GM10248 (cell line): ENCODE measurements at places on chromosomes 6 and 20.

DNA sequence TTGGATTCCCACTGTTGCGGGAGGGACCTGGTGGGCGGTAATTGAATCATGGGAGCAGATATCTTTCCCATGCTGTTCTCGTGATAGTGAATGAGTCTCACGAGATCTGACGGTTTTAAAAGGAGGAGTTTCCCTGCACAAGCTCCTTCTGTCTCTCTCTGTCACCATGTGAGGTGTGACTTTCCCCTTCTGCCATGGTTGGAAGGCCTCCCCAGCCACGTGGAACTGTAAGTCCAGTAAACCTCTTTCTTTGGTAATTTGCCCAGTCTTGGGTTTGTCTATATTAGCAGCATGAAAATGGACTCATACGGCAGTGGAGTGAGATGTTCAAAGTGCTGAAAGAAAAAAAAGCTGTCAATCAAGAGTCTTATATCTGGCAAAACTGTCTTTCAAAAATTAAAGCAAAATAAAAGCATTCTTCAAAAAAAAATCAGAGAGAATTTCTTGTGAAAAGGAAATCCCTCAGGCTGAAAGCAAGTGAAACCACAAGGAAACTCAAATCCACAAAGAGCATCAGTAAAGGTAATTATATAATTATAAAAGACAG, 15.5 kb upstream of the KIF25 start:
- no peak for DNase-seq

DNA sequence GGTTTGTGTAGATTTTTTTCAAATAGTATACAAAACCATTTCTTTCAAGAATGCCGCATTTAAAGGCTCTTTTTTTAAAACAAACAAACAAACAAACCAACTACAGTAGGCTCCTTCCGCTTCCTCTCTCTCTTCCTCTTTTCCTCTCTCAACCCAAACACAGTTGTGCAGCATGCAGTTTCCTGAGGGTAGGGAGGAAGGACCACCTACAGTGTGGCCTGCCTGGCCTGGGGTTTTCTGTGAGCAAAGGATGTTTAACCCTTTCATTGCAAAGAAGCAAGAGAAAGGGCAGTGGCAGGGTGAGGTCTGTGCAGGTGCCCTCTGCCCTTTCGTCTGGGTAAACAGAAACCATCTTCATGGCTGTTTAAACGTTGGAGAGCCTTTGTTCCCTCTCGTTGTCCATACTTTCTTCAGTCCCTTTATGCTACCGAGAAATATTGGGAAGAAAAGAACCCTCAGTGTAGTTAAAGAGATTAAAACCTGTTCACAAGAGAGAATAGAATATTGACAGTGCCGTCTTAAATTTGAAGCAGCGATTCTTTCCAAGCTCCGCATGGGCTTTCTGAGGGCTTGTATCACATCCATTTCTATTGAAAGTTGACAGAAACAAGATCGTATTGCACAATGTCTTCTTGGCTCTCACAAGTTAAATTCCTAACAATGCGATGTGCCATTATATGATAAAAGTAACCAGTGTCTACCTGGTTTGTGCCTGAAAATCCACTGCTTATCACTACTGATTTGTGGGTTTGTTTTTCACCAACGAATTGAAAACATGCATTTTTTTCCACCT, 215.5 kb upstream of the SNX9 start:
- no peak for DNase-seq

DNA sequence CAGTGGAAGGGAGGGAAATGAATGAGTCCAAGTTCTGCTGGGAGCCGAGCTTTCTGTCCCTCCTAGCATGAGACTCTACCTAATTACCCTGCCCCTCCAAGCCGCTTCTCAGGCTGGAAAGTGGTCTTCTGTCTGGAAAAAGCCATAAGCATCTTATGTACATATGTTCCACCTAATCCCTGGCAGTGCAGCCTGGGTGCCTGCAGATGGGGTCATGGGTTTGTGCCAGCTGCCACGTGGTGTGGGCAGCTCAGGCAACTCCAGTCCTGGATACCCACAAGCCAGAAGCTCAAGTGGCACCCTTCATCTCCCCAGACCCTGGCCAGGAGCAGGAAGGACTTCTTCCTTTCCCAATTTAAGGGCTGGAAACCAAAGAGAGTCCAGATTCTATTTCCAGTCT, 253.1 kb downstream of the LY86 start:
- DNase-seq, result no peak

DNA sequence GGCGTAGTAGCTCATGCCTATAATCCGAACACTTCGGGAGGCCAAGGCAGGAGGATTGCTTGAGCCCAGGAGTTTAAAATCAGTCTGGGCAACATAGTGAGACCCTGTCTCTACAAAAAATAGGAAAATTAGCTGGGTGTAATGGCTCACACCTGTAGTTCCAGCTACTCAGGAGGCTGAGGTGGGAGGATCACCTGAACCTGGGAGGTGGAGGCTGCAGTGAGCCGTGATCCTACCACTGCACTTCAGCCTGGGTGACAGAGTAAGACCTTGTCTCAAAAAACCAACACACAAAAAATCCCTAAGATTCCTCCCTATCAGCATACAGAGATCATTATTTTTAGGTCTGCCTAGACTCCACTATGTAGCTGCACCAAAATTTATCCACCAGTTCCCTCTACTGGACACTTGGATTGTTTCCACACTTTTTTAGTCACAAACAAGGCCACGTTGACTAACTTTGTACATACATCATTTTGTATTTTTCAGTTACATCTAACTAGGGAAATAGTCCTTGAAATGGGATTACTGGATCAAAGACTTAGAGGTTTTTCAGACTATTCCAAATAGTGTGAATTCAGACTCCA, 3.6 kb upstream of the PHF1 start:
- DNase-seq, result no peak

- no peak for DNase-seq
Observed at GRCh38 chr6:42099340-42100028, 42.9 kb downstream of the C6orf132 start.

DNA sequence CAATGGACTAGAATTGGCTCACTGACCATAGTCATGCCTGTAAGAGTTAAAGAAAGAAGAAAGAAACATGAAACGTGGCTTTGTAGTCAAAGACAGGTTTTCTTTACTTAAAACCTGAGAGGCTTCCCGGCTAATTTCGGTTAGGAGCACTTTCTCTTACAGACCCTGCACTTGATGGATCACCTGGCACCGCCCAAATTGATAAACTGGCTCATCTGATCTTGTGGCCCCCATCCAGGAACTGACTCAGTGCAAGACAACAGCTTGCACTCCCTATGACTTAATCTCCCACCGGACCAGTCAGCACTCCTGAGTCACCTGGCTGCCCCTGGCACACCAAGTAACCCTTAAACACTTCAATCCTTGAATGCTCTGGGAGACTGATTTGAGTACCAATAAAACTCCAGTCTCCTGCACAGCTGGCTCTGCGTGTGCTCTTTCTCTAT, 12.3 kb downstream of the TMEM14B start:
- no peak for DNase-seq

DNA sequence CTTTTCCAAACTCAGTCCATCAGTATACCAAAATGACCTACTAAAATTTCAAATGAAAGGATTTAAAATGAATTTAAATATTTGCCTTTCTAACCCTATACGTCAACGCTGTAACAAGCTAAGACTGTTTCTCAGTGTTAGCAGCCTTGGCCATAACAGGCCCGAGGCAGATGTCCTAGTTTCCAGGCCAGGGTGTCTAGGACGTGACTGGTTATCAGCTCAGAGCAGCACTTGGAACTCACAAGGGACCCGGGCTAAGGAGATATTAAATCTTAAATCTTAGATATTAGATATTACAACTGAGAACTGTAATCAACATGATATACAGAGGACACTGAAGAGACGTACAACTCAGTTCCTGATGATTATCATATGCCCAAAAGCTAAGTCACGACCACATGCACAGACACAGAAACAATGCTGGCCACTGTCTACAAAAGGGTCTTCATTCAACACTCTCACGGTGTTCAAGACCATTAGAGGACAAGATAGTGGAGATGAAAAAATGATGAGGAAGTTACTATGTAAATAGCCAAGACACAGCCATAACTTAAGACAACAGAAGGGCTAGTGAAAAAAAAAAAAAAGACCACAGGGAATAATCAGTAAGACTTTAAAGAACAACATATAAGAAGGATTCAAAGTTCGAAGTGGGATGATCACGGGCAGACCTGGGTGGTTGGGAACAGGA, at the start of gene CLDN20:
Gene CLDN20 (plus strand): TSS at position 641 of the 691 bp plus-strand sequence. CDS start 11,707 bp downstream, outside the sequence.
- no peak for DNase-seq

DNA sequence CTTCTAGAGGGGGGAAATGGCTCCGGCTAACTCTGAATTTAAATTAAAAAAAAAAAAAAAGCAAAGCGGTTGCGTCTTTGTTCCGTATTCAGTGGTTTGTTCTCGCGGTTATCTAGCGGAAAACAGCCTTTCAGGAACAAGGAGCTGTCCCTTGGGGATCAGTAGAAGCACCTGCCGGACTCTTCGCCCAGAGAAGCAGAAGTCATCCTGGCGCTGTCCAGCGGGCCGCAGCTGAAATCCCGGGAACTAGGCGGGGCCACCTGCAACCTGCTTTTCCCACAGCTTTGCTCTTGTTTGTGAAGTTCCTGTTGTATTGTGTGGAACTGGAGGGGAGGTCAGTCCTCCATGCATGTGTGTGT, 43.9 kb upstream of the GJE1 start:
- DNase-seq, result no peak

DNA sequence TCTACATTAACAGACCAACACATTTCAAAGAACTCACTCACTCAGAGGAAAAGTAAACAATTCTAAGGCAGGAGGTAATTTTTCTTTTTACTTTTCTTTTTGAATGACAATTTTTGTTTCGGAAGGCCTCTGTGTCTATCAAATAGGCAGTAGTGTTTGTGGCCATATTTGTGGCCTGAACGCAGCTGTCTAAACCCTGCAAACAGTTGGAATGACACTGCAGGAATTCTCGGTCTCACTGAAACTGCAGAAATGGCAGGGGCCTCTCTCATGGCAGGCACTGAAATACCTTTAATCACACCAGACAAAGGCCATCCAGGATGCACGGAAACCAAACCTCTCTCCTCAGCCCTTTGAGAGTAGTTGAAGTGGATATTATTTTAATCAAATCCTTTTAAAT, 30.4 kb downstream of the FYN start:
- no peak for DNase-seq

GRCh38 chr6:3724451-3725144, 26.9 kb downstream of the PXDC1 start:
- no peak for DNase-seq

- DNase-seq, result peak; percentile 26
Observed at GRCh38 chr6:159929819-159930218, 39.0 kb downstream of the MAS1 start.

- DNase-seq, result peak; percentile 28
Observed at GRCh38 chr6:110728501-110728900, 86.8 kb downstream of the CDK19 start.

DNA sequence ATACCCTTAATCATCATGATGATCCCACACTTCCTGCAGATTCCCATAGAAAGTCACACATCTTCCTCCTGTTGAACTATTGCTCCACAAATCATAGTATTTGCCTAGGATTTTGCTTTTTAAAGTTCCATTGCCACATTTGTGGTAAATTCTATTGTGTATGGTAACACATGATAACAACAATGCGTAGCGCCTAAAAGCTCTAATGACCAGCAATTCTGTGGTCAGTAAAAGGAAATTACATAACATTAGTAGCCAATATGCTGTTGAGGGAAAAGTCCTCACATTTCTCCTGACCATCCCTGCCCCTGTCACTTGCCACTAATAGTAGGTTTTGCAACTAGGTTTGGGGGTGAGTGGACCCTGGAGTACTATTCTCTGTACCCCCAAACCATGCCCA, 31.8 kb upstream of the PDE7B start:
- DNase-seq, result no peak

GRCh38 chr20:61436667-61437279, 184.7 kb downstream of the CDH4 start:
- no peak for DNase-seq

- no peak for DNase-seq
Observed at GRCh38 chr6:2477666-2478065, 232.3 kb upstream of the GMDS start.

DNA sequence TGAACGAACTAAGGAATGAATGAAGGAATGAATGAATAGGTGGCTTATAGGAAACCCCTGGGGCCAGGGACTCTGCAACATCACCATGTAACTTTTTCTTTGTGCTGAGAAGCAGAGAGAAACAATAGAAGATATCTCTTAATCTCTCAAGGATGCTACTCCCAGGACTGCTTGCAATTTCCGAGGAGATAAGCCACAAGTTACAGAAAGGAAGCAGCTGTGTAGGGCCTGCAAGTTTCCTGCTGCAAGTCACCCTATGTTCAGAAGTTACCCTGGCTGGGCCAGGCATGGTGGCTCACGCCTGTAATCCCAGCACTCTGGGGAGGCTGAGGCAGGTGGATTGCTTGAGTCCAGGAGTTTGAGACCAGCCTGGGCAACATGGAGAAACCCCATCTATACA, 7.3 kb upstream of the MAVS start:
- DNase-seq, result peak; percentile 15

- peak; percentile 58 for DNase-seq
Observed at GRCh38 chr6:136783495-136784270, 8.6 kb downstream of the MAP3K5 start.

DNA sequence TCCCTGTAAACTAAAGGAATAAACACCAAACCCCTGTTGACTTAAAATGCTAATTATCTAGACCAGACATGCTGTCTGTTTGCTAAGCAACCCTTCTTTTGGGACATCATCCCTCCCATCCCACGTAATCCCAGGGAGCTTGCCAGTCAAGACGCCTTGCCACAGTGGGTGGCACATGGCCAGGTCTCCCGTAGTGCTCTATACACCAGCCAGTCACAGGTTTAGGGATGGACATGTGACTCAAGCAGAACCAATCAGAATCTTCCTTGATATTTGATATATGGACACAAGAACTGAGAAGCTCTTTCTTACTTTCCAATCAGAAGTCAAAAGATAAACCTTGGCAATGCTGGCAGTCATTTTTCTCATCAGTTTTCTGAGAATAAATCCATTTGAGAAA, 60.0 kb downstream of the CNKSR3 start:
- DNase-seq, result no peak

GRCh38 chr20:49821870-49822331, 9.3 kb downstream of the SLC9A8 start:
- DNase-seq, result no peak

GRCh38 chr6:128112494-128112893, 211.6 kb upstream of the THEMIS start:
- no peak for DNase-seq

GRCh38 chr20:61253264-61253639, 1.2 kb downstream of the CDH4 start:
- DNase-seq, result no peak

DNA sequence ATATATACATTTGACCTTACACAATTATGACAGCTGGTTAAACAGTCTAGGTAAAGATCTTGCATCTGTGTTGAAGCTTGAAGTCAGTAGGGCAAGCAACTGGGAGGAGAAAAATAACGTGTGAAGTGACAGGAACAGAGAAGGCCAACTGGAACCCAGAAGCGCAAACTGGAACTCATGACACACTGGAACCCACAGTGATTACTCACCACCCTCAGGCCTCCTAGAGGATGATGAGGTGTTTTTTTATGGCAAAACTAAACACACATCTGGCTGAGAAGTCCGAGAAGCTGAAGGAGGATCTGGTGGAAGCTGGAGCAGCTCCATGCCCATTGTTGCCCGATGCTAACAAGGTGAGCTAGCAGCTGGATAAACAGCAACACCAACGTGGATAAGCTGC, 108.1 kb downstream of the TMEM200A start:
- DNase-seq, result no peak
